NCI-H2029 treated with DMSO at 0.1 percent for 48 hours (cell line): ENCODE measurements at places on chromosomes 4 and X.

DNA sequence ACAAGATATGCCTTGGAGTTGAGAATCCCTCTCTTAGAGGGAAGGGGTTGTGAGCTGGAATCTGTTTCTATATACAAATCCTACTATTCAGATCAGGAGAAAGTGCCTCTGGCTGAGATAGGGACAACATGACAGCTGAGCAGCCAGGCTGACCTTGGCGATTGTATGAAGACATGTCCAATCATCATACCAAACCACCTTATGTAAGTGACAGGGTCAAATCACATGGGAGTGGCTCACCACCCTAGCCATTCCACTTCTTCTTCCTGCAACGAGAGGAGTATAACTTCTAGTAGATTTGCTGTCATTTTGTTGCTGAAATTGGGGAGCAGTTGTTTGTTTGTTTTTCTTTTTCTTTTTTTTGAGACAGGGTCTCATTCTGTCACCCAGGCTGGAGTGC, 48.3 kb upstream of the TMEM150C start:
- no peak for DNase-seq

GRCh38 chr4:128930051-128930450, 120.6 kb downstream of the JADE1 start:
- DNase-seq: no peak

DNA sequence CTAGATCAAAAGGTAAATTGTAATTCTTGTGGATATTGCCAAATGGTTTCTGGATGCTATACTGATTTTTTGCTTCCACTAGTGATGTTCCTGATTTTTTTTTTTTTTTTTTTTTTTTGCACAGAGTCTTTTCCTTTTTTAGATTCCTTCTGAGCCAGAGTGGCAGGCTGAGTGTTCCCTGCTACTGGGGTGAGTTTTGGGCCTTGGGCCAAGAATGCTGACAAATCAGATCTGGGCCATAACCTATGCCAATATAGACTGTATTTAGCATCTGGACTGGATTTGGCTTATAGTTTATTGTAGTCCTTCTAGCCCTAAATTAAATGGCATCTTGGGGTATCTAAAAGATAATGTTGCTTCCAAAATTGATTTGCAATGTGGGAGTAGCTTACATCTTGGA, 52.8 kb downstream of the REPS2 start:
- no peak for DNase-seq

GRCh38 chr4:142952821-142953580, 106.9 kb upstream of the INPP4B start:
- no peak for DNase-seq

GRCh38 chr4:138796761-138797160, 218.8 kb upstream of the NOCT start:
- no peak for DNase-seq

- DNase-seq: no peak
Measured at GRCh38 chr4:79831119-79831528, 241.9 kb downstream of the ANTXR2 start.

DNA sequence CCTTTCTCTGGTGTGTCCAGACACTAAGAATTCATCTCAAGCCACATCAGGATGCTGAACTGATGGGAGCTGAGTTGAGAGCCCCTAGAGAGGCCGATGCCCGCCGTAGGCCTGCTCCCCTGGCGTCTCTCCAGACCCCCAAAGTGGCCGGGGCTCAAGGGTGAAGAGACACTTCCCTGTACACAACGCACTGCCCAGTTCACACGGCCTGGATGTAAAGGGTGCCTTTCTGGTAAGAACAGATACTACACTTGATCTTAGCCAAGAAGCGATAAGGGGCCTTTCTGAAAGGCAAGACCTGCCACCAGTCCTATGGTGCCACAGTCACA, 5.1 kb upstream of the TREX2 start:
- DNase-seq: no peak

- DNase-seq: no peak
Measured at GRCh38 chrX:148661035-148661434, 160.6 kb downstream of the AFF2 start.
